ENCODE measurements at places on chromosomes 12 and 14. TPM values are rescaled to one million over a fixed set of nuclear protein-coding genes. Genes with fewer than 3 reads are reported as not detected.

DNA sequence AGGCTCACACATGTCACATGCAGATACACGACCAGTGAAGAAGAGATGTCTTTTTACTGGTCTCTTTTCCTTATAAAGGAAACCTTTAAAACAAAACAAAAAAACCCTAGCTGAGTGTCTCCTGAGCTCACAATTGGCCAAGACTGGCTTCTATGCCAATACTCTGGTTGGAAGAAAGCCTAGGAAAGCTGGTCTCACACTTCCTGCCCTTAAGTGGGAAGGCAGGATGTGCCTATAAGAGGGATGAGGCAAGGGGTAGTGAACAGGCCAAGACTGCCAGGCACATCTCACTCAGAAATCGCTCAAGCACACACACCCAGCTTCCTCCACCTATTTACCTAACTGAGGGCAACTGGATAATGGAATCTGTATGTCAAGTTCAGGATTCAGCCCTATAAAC lies 50.0 kb downstream of the SOCS2 start:
- H3K4me3 ChIP-seq: no peak overlapping the region
- H3K27ac ChIP-seq: no peak overlapping the region

Gene SLC2A3
- total RNA-seq: 462 TPM

- H3K27me3 ChIP-seq: peaks cover 100% of the 10 kb centered on the region
- no peaks in the 10 kb centered on the region for H3K36me3 ChIP-seq
- H3K4me3 ChIP-seq: no peak overlapping the region
- peaks cover 8% of the 10 kb centered on the region for H3K4me1 ChIP-seq
These were observed 7.7 kb downstream of the TBX3 start for GRCh38 chr12:114676142-114676741.

Gene ABCB9
- 1.9 TPM for total RNA-seq

DNA sequence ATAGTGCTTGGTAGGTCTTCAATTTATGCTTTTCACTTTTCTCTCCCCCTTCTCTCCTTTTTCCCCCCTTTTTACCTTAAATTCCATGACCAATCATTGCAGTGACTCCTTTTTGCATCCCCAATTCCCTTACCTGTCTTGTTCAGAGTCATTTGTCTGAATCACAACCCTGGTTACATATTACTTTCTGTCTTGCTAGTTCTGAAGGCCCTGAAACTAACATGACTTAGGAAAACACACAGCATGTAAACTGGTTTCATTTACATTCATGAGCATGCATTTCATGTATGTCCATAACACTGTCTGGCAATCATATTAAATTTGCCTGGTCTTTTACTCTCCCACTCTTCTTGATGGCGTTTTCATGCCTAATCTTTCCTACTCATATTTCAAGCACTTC lies 20.3 kb upstream of the FOXG1 start:
- H3K4me3 ChIP-seq: no peak overlapping the region
- no peak overlapping the region for H3K27ac ChIP-seq
- no peaks in the 10 kb centered on the region for H3K27me3 ChIP-seq
- no peaks in the 10 kb centered on the region for H3K4me1 ChIP-seq

DNA sequence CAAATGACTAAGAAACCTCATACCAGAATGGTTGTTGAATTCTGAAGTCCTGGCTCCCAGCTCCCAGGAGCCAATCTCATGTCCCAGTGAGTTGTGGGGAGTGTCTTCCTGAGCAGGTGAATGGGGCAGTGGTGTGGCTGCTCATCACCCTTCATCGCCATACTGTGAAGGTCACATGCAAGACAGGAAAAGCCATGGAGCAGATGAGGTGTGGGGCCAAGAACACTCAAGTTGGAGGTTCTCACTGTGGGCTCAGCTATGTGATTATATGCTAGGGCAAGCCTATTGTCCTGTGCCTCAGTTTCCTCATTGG lies 16.6 kb upstream of the TSPAN11 start:
- no peak overlapping the region for H3K4me3 ChIP-seq
- H3K27me3 ChIP-seq: no peaks in the 10 kb centered on the region
- H3K27ac ChIP-seq: no peak overlapping the region
- no peak for DNase-seq
- peaks cover 28% of the 10 kb centered on the region for H3K4me1 ChIP-seq
- no peaks in the 10 kb centered on the region for H3K36me3 ChIP-seq

Gene HDAC7
- 14.2 TPM for total RNA-seq

GRCh38 chr12:115598871-115599811 lies 678.4 kb downstream of the MED13L start:
- no peaks in the 10 kb centered on the region for H3K36me3 ChIP-seq
- H3K27me3 ChIP-seq: no peaks in the 10 kb centered on the region
- H3K4me3 ChIP-seq: no peak overlapping the region
- DNase-seq: peak; percentile 50

- H3K27ac ChIP-seq: peak overlapping the region; percentile 44
- DNase-seq: no peak
- no peaks in the 10 kb centered on the region for H3K27me3 ChIP-seq
- H3K4me1 ChIP-seq: peaks cover 35% of the 10 kb centered on the region
- peaks cover 3% of the 10 kb centered on the region for H3K36me3 ChIP-seq
These were observed 33.3 kb downstream of the RCOR1 start for GRCh38 chr14:102625564-102626296.

Gene FBXO21
- total RNA-seq: 114 TPM

Gene FOXG1
- total RNA-seq: 1.5 TPM

Gene OR10G3
- total RNA-seq: not detected

DNA sequence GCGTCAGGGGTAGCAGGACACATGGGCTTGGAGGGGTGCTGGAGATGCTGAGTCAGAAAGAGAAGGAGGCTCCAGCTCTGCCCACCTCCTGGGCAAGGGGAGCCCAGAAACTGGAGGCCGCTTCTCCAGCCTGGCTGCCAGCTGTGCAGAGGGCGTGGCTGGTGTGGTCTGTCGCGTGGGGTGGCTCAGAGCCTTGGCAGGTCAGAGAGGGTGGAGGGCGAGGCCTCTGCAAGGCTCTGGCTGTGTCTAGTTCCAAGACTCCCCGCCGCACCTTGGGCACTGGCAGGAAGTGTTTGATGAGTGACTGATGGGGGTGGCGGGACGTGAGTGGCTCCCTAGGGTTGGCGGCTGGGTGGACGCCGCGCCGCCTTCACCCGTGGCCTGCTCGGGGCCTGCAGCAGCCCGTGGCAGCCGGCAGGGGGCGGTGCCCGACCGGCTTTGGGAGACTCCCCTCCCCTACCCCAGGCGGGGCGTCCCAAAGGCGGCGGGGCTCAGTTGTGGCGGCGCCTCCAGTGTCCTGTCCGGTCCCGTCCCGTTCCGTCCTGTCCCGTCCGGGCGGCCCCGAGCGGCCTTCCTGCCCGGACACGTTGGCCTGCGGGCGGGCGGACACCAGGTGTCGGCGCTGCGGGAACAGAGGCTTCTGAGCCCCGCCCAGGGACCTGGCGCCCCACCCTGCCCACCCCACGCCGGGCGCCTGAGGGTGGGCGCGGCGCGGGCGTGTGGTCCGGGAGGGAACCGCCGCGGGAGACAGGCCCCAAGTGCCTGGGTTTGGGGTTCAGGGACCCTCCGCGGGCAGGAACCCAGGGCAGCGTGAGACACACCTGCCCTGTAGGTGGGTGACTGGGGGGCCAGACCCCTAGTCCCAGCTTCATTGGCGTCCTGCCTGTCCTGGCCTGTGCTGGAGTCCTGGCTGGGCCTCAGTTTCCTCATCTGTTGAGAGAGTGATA lies 39.7 kb downstream of the KRT80 start:
- peak; percentile 93 for DNase-seq
- peak overlapping the region; percentile 53 for H3K4me3 ChIP-seq
- H3K4me1 ChIP-seq: no peaks in the 10 kb centered on the region
- no peak overlapping the region for H3K27ac ChIP-seq

DNA sequence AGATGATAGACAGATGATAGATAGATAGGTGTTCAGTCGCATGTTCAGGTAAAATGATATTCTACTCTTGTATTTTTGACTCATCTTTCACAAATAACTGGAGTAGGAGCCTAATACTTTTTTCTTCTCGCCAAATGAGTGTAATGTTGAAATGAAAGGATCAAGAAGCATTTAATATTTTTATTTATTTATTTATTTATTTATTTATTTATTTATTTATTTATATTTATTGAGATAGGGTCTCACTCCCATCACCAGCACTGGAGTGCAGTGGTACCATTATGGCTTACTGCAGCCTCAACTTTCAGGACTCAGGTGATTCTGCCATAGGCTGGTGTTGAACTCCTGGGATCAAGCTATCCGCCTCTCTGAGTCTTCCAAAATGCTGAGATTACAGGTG lies 298.8 kb downstream of the KCNC2 start:
- no peak overlapping the region for H3K27ac ChIP-seq
- no peaks in the 10 kb centered on the region for H3K4me1 ChIP-seq
- DNase-seq: no peak
- H3K27me3 ChIP-seq: no peaks in the 10 kb centered on the region
- no peak overlapping the region for H3K4me3 ChIP-seq

GRCh38 chr14:81172881-81173280 lies 47.9 kb downstream of the GTF2A1 start:
- H3K4me3 ChIP-seq: no peak overlapping the region
- DNase-seq: no peak
- no peaks in the 10 kb centered on the region for H3K36me3 ChIP-seq
- H3K27me3 ChIP-seq: no peaks in the 10 kb centered on the region
- peaks cover 4% of the 10 kb centered on the region for H3K4me1 ChIP-seq

Data from neural progenitor cell (in vitro differentiated cells).